ENCODE measurements at places on chromosomes 3 and 15. TPM values are rescaled to one million over a fixed set of nuclear protein-coding genes. Genes with fewer than 3 reads are reported as not detected.

The LRRC31 gene
- polyA plus RNA-seq, result not detected

The INSYN1 gene
- polyA plus RNA-seq, result 117 TPM

The CAMK2N2 gene
- polyA plus RNA-seq, result 0.07 TPM

The MKRN2 gene
- polyA plus RNA-seq, result 23.4 TPM

The LINS1 gene
- polyA plus RNA-seq, result 5.0 TPM

The SLC38A3 gene
- polyA plus RNA-seq, result 5.4 TPM

The EXOSC7 gene
- polyA plus RNA-seq, result 30.0 TPM

The TTLL13 gene
- 0.72 TPM for polyA plus RNA-seq

The LRRC34 gene
- 2.9 TPM for polyA plus RNA-seq

The SNURF gene
- polyA plus RNA-seq, result 32.0 TPM

The DNAJB8 gene
- not detected for polyA plus RNA-seq

The DAZL gene
- polyA plus RNA-seq, result not detected

The TM4SF1 gene
- 130 TPM for polyA plus RNA-seq

The REC114 gene
- 2.6 TPM for polyA plus RNA-seq

The MST1R gene
- polyA plus RNA-seq, result 1.9 TPM

The KLHL6 gene
- polyA plus RNA-seq, result 1.1 TPM

The PRR20G gene
- polyA plus RNA-seq, result not detected

The KCNH8 gene
- polyA plus RNA-seq, result 0.11 TPM

The MEGF11 gene
- 0.11 TPM for polyA plus RNA-seq

The GPR156 gene
- 0.09 TPM for polyA plus RNA-seq

The CLSTN2 gene
- polyA plus RNA-seq, result 3.7 TPM

The ASB14 gene
- 0.57 TPM for polyA plus RNA-seq

The SOX14 gene
- not detected for polyA plus RNA-seq

The FMN1 gene
- 0.63 TPM for polyA plus RNA-seq

The KCNAB1 gene
- 1.6 TPM for polyA plus RNA-seq

The P2RY12 gene
- polyA plus RNA-seq, result 1.2 TPM

The IL16 gene
- 4.7 TPM for polyA plus RNA-seq

Data from right cardiac atrium (tissue), 5 donors.